Fibroblast of mammary gland (primary cell): ENCODE measurements at places on chromosomes 5 and 9.

DNA sequence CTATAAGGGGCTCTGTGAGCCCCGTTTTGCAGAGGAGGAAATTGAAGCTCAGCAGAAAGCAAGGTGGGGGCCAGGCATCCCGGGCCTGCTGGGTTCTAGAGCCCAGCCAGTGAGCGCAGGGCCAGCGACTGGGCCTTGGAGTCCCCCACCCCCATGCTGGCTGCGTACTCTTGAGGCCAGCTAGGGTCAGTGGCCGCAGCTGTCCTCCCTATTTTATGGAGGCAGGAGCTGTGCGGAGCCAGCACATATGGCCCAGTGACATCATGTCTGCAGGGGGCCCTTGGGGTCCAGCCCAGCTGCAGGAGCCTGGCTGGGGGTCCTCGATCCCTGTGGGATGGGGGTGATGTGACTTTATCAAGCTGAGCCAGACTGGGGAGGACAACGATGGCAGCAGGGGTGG lies 71.3 kb downstream of the HMCN2 start:
- no peak for DNase-seq

DNA sequence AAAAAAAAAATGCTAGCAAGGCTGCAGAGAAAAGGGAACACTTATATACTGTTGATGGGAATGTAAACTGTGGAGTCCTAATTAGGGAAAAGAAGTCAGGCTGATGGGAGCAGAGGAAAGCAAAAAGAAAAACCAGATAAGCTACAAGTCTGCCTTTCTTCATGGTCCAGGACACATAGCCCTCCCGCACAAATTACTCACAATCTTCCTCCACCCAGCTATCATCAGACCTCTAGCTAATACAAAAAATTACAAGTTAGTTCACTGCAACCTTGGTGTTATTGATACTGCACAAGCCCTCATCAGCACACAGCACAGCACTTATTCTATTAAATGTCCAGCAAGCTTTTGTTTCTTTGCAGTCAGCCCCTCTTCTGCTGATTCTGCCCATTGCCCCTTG lies 186.0 kb upstream of the ADRA1B start:
- DNase-seq, result no peak

DNA sequence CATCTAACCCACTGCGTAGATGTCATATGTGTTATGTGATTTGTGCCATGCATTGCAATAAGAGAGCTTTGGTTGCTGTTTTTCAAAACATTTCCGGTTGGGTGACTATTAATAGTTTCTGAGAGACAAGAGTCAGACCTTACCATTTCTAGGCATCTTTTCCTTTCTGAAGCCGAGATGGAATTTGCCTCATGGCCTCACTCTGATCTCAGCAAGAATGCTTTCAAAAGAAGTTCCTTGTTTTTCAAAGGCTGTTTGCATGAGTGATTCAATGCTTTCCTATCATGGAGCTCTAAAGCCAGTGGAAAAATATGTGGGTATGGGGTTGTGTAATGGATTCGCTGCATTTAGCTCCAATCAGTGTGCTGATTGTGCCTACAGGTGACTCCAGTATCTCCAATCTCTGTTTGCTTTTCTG lies 203.1 kb upstream of the PPP1R2B start:
- no peak for DNase-seq

- peak; percentile 36 for DNase-seq
Observed at GRCh38 chr9:4144869-4145268, 155.0 kb downstream of the GLIS3 start.
